Stimulated activated naive B cell treated with anti-CD40 and anti-IgM and Interleukin-4, amounts not matched to agents 10 μg/mL and 1 μg/mL and 100 μg/mL, for 72 hours (primary cell): ENCODE measurements at places on chromosomes 1 and 21.

DNA sequence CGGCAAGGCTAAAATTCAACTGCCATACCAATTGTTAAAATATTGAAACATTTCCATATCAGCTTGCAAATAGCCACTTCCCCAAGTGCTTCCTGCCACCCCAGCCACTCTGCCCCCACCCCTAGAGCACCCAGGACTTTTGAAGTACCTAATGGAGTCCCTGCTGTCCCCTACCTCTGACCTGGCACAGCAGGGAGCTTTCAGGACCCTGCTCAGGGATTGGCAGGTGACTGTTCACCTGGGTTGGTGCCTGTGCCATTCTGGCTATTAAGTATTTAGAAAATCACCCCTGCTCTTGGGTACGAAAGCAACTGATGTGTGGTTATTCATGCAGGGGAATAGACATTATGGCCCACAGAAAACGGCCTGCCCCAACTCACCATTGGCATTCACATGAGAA, 9.1 kb upstream of the HPCAL4 start:
- no peak for DNase-seq

GRCh38 chr1:222140206-222140605, 398.3 kb upstream of the DUSP10 start:
- DNase-seq: no peak

DNA sequence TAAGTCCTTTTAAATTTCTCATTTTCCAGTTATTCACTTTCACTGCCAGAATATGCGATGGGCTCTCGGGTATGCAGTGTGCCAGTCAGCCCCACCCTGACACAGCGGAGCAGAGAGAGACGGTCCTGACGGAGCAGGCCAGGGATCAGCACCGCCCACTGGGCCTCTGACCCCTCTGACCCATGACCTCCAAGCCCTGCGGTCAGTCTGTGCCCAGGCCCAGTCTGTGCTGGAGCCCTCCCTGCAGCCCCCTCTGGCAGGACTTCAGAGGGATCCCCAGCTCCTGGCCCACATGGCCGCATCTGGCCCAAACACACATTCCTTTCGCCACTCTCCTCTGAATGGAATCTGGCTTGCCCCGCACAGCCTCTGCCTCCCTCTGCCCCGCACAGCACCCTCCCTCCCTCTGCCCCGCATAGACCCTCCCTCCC, 43.4 kb upstream of the COL6A2 start:
- no peak for DNase-seq

GRCh38 chr21:31720739-31721138, 11.2 kb downstream of the SCAF4 start:
- no peak for DNase-seq

GRCh38 chr1:67479146-67479891, 49.1 kb upstream of the SERBP1 start:
- no peak for DNase-seq

GRCh38 chr1:154466921-154467417, 35.0 kb upstream of the TDRD10 start:
- no peak for DNase-seq

- DNase-seq: no peak
Observed at GRCh38 chr1:59738591-59739015, 76.1 kb upstream of the HOOK1 start.

DNA sequence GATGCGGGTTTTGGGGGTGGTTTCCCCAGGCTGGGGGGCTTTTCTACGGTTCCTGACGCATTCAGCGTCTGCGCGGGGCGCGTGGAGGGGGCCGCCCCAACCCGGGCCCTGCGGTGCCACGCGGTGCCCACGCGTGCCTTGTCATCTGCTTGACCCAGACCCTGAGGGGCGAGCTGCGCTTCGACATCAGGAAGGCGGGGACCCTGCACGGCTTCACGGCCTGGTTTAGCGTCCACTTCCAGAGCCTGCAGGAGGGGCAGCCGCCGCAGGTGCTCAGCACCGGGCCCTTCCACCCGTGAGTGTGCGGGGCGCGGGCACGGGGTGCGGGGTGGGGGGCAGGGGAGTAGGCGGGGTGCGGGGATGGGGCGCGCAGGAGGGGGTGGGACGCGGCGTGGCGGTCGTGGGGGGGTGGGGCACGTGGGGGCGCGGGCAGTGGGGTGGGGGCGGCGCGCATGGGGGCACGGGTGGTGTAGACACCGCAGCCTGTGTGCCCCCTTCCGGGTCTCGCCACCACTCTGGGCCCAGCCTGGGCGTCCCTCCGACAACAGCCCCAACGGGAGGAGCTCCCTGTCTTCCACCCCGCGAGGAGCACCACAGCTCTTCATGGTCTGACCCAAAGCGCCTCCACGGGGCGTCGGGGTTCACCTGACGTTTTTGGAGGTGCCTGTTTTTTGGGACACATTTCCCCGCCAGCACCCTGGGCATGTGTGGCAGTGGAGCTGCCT, 26.3 kb downstream of the PRMT2 start:
- no peak for DNase-seq

DNA sequence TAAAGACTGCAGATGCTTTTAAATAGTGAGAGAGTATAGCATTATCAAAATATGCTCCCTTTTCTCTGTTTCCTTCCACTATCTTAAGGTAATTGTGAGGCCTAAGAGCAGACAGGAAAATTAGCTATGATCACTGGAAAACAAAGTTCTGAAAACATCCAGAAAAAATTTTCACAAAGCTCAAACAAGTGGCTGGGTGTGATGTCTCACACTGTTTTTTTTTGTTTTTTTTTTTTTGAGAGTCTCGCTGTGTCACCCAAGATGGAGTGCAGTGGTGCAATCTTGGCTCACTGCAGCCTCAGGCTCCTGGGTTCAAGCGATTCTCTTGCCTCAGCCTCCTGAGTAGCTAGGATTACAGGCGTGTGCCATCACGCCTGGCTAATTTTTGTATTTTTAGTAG, 7.2 kb downstream of the WDTC1 start:
- no peak for DNase-seq

DNA sequence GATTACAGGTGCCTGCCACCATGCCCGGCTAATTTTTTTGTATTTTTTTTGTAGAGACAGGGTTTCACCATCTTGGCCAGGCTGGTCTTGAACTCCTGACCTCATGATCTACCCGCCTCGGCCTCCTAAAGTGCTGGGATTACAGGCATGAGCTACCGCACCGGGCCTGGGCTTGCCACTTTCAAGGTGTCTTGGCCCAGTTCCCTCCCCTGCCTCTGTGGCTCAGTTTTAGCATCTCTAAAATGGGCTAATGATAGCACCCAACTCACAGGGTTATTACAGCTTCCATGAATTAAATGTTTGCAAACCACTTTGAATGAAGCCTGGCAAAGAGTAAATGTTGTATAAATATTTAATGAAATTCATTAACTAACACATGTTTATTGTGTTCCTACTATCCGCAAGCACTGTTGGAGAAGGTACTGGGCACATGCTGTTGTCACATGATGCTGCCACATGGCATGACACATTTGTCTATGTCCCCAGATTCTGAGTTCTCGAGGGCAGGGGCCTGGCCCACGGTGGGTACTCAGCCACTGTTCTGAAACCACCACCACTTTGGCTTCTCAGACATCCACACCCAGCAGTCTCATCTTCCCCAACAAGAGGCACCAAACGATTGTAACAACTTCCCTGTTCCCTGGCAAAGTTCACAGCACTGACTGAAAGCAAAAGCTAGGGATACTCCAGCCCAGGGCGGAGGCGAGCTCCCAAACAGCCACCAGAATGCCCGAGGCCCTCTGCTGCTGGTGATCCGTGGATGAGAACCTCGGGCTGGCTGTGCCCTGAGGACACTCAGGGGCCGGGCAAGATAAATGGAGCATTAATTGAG, 9.7 kb downstream of the IFFO2 start:
- no peak for DNase-seq

DNA sequence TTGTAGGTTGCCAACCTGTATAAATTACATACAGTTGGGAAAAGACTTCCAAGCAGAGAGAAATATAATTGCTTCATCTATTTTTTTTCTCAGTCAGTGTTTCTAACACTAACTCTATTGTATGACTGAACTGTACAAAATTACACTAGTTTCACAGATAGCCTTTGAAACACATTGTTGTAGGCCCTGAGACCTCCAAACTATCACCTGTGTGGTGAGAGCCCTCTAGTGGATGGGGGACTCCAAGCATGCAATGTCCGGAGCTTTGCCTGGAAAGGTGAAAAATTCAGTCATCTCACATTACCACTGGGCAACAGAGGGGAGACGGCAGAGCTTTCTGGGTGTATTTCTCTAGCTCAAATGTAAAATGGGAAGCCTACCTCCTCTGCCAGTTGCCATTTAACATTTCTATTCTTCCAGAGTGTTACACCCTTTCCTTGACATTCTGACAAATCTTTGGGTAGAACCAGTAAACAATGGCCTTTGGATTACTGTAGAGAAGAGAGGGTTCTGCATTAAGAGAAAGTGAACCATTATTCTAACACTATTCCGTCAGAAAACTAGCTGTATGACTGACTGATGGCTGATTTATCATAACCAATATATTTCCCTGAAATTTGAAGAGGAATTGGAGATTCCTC, 212.2 kb downstream of the LYPLAL1 start:
- DNase-seq: peak; percentile 14

DNA sequence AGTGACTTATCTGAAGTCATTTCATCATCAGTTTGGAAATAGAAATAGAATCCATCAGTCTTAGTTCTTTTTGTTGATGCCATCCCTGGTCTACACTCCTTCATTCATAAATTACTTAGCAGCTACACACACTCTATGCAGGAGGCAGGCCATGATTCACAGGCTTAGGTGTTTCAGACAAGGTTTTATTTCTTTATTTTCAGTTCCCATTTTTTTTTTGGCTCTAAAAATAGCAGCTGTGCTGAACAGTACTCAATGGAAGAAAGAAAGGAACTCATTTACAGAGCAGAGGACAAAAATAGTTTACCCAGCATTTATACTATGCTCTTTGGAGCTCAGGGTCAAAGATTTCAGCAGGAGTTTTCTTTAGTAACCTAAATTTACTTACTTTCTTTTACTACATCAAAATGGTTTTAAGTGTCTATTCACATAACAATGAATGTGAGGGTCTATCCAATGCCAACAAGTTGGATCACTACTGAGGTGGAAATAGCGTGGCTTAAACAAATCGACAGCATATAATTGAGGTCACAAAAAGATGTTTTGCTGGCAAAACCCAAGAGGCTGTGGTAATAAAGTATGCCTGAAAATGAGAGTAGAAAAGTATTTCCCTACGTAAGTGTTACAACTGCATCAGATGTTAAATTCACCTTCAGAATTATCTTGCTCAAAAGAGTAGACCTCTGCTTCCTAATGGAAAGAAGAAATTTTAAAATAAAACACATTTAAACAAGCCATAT, 7.7 kb downstream of the KRTAP19-8 start:
- no peak for DNase-seq

DNA sequence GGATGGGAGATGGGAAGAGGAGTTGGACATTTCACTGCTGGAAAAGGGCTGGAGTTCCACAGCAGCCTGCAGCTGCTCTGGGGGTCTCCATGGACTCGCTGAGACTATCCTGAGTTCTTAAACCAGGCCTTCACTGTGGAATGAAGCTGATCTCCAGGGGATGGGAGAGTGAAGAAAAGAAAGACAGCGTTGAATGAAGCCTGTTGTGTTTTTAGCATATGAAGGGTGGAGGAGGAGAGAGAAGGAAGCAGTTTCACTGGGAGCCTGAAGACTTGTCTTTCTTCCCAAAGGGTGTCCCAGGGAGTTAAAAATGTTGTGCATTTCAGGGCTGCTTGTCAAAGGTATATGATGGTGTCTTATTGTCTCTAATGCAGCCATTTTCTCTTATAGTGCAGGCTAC, 9.2 kb downstream of the ROR1 start:
- no peak for DNase-seq

GRCh38 chr1:229296541-229296941, 25.6 kb downstream of the RAB4A start:
- DNase-seq: no peak

DNA sequence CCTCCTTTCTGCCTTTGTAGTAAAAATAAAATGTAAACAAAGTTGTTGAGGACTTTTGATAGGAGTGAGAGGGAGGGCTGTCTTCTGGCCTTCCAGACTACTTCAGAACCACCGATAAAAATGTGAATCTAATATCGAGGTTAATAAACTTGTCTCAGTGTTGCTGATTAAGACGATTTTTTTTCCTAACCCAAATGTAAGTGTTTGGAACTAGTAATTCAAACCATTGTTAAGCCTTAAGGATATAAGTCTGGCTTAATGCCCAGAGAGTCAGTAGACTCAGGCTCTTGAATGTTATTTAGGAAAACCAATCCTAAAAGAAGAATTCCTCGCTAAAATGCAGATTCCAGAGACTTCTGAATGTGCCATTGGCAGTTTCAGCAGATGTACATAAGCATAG, 356.9 kb downstream of the SIPA1L2 start:
- DNase-seq: no peak

GRCh38 chr1:52186449-52186848, 44.6 kb downstream of the ZFYVE9 start:
- DNase-seq: no peak

DNA sequence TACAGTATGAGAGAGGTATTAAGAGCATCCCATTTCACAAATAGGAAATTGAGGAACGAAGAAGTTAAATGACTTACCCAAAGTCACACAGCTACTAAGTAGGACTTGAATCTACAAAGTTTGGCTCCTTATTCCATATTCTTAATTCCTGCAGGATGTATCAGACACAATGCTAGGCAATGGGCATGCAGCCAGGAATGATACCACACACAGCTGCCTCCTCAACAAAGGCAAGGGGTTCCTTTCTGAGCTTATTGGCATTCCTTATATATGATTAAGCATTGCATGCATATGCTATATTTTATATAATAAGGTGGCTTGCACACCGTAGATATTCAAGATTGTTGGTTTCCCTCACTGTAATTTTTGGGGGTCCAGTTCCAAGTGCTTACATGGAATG, 34.2 kb upstream of the JUN start:
- no peak for DNase-seq

GRCh38 chr1:6475381-6476133, 9.6 kb upstream of the TNFRSF25 start:
- peak; percentile 55 for DNase-seq

GRCh38 chr1:50112193-50112592, 3.5 kb downstream of the ELAVL4 start:
- DNase-seq: no peak

DNA sequence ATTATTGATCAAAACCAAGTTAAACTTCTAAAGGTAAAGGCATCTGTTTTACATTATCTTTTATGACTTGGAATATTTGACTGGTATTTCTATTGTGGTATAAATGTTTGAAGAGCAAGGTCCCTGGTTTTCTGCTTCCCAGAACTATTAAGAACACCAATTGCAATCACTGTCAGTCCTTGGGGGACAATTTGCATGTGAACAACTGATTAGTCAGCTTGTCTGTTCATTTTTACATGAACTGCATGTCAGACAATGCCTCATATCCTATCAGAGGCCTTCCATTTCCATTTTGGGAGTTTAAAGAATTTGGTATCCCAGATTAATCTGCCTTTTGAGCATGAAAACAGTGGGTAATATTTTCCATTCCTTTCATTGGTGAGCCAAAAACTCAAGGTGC, 654.9 kb upstream of the USP24 start:
- no peak for DNase-seq

DNA sequence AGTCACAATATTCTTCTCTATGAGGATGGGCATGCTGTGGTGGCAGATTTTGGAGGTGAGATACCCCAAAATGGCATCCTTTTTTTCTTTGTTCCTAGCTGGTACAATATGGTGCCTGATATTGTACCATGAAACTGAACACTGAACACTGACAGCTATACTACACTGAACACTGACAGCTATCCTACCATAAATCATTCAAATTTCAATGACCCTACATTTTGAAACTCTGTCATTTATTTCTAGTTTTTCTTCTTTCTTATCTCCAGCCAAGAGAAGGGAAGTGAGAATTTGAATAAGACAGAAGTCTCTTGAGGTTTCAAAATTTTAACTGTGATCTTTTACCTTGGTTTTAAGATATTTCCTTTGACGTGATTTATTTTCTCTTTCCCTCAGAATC, 76.3 kb downstream of the LRRC53 start:
- no peak for DNase-seq
